Thoracic aorta (tissue), 2 donors: ENCODE measurements at places on chromosomes 2 and 18.

DNA sequence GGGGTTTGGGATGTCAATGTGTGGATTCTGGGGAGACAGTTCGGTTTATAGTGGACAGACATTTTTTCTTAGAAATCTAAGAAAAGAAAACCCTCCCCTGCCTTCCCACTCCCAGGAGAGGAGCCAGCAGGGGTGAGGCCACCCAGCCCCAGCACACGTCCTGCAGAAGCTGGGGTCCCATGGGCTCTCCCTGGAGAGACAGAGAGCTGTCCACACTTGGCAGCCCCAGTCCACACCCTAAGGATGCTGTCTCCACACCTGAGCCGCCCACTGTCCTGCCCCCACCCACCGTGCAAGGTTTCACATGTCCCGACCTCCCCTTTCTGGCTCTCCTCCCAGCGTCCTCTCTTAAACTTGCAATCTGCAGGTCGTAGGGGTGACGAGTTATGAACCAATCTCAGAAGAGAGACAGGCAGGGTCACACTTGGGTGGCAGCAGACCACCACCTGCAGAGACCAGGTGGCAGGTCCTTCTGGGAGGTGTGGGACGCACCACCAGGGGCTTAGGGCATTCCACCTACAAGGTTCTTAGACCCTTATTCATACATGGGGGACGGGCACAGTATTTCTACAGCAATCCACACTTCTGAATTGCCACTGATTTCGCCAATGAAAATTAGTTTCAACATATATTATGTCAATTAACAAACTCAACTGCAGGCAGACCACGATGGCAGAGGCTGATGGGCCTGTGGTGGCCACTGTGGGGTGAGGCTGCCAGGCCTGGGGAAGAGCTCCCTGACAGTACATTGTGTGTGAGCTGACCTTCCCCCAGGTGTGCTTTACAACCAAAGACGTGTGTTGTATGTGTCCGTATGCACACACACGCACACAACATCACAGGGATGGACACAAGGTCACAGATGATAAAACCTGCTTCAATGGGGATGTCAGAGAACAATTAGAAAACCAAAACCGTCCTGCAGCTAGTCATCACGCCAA lies 158.5 kb downstream of the TPO start:
- H3K36me3 ChIP-seq: no peaks in the 10 kb centered on the region
- DNase-seq: no peak
- H3K4me3 ChIP-seq: no peak overlapping the region
- H3K4me1 ChIP-seq: no peaks in the 10 kb centered on the region

DNA sequence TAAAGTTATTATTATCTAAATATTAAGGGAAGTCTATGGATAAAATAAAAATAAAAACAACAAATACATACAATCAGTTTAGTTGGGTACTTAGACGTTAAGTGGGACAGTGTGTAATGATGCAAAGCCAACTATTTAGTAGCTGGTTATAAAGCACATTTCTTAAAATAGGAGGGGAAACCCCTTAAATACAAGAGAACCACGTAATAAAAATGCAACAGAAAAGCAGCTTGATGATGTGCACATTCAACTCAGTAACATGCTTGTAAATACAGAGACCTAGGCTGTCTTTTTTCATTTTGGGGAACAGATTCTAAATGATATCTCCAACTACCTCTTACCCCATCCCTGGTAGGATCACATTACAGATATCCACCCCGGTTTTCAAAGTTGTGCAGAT lies 134.3 kb upstream of the AQP4 start:
- no peaks in the 10 kb centered on the region for H3K4me1 ChIP-seq
- H3K4me3 ChIP-seq: no peak overlapping the region
- no peaks in the 10 kb centered on the region for H3K27me3 ChIP-seq
- H3K27ac ChIP-seq: no peak overlapping the region
- H3K36me3 ChIP-seq: no peaks in the 10 kb centered on the region

DNA sequence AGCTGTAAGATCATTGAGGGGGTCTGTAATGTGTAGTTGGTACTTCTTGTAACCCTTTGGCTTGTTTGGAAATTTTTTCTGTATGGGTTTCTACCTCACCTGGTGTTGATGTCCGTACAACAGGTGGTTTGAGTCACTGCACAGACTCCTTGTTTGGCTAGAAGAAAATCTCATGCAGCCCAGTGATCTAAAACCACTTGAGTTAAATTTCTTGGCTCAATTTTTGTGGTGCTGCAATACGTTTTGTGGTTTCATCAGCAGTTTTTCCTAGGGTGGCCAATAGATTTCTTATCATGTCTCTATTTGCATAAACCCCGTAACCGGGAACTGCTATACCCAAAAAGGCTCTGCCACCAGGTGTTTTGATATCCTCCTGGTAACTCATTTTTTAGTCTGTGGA lies 43.4 kb downstream of the CERS6 start:
- no peaks in the 10 kb centered on the region for H3K4me1 ChIP-seq
- no peak overlapping the region for H3K27ac ChIP-seq
- DNase-seq: no peak
- H3K4me3 ChIP-seq: no peak overlapping the region

- H3K27ac ChIP-seq: no peak overlapping the region
- no peaks in the 10 kb centered on the region for H3K4me1 ChIP-seq
- no peak for DNase-seq
These were observed 77.7 kb upstream of the FBXO11 start for GRCh38 chr2:47984041-47984440.

DNA sequence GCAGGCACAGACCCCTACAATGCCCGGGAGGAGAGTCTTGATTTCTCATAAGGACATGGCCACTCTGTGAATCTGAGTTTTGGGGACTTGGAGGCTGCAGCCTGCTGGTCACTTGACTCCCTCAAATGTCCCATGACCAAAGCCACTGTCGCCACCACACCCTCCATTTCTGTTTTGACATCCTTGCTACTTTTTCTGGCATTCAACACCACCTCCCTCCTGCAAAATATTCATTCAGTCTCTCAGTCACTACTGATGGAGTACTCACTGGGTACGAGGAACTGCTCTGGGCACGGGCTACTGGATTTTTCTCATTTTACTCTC lies 208.6 kb upstream of the HAAO start:
- H3K27ac ChIP-seq: no peak overlapping the region
- no peak for DNase-seq
- no peaks in the 10 kb centered on the region for H3K4me1 ChIP-seq
- H3K27me3 ChIP-seq: no peaks in the 10 kb centered on the region
- H3K4me3 ChIP-seq: no peak overlapping the region

DNA sequence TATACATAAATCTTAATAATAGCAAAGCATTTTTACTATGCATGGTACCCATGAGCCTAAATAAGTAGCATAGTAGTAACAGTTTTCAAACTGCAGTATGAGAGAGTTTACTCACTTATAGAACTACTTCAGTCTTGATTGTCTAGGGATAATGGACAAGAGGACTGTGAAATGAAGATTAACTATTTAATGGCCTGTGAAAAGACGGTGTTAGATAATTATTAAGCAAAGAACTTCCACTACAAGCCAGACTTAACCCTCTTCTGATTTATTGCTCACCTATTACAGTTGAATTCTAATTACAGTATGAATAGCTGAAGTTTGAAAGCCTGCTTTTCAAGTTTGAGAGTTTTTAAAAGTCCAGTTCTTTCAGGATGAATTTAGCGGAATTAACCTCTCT lies 18.9 kb downstream of the PIK3C3 start:
- DNase-seq: no peak
- H3K36me3 ChIP-seq: peaks cover 20% of the 10 kb centered on the region
- H3K27me3 ChIP-seq: no peaks in the 10 kb centered on the region
- no peak overlapping the region for H3K4me3 ChIP-seq

- H3K27me3 ChIP-seq: no peaks in the 10 kb centered on the region
- no peak overlapping the region for H3K4me3 ChIP-seq
- H3K27ac ChIP-seq: no peak overlapping the region
- no peak for DNase-seq
- H3K4me1 ChIP-seq: peaks cover 6% of the 10 kb centered on the region
These were observed 138.9 kb upstream of the ERBB4 start for GRCh38 chr2:212677466-212677865.

DNA sequence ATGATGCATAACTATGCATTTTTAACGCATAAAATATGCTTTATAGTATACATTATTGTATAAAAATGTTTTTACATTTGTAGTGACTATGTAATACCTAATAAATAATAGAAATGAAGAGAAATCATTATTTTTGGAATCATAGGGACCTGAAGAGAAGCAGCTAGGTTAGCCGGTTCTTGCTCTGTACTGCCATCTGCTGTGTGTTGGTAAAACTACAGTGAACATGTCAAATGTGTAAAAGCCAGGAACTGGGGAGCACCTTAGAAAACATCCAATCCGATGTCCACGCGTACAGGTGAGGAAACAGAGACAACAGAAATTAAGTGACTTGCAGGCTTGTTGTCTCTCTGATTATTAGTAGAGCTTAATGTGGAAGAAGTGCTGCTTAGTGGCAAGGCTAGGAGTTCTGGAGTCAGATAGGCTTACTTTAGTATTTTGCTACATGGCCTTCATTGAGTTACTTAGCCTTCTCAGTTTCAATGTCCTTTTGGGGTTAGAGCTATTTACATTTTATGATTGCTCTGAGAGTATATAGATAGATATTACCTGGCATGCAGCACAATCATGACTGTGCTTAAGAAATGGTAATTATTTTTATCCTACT lies 386.5 kb downstream of the DLGAP1 start:
- no peaks in the 10 kb centered on the region for H3K4me1 ChIP-seq
- no peak overlapping the region for H3K4me3 ChIP-seq
- no peaks in the 10 kb centered on the region for H3K36me3 ChIP-seq
- DNase-seq: no peak
- no peaks in the 10 kb centered on the region for H3K27me3 ChIP-seq
- no peak overlapping the region for H3K27ac ChIP-seq

- H3K36me3 ChIP-seq: no peaks in the 10 kb centered on the region
- no peaks in the 10 kb centered on the region for H3K4me1 ChIP-seq
- H3K27me3 ChIP-seq: no peaks in the 10 kb centered on the region
These were observed 283.7 kb upstream of the VWC2L start for GRCh38 chr2:214127170-214127569.

DNA sequence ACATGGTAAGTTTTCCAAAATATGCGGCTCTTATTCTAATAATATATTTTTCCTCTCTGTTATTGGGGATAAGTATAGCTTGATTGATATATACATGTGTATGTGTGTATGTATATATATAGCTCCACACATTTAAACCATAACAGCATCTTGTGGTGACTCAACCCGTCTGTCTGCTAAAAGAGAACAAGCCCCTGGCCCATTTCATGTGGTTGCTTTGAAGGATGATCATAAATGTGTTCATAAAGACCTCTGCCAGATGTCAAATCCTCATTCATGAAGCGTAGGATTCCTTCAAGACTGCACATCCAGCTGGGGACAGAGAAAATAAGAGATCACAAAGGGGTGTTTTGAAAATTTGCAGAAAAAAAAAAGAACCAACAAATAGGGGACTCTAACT lies 79.3 kb downstream of the RHOB start:
- peaks cover 18% of the 10 kb centered on the region for H3K4me1 ChIP-seq
- H3K27me3 ChIP-seq: no peaks in the 10 kb centered on the region
- DNase-seq: no peak
- no peaks in the 10 kb centered on the region for H3K36me3 ChIP-seq
- H3K27ac ChIP-seq: no peak overlapping the region

GRCh38 chr2:99701503-99701902 lies 211.7 kb upstream of the REV1 start:
- peaks cover 18% of the 10 kb centered on the region for H3K4me1 ChIP-seq
- no peak for DNase-seq
- no peaks in the 10 kb centered on the region for H3K27me3 ChIP-seq
- no peak overlapping the region for H3K27ac ChIP-seq
- no peak overlapping the region for H3K4me3 ChIP-seq

DNA sequence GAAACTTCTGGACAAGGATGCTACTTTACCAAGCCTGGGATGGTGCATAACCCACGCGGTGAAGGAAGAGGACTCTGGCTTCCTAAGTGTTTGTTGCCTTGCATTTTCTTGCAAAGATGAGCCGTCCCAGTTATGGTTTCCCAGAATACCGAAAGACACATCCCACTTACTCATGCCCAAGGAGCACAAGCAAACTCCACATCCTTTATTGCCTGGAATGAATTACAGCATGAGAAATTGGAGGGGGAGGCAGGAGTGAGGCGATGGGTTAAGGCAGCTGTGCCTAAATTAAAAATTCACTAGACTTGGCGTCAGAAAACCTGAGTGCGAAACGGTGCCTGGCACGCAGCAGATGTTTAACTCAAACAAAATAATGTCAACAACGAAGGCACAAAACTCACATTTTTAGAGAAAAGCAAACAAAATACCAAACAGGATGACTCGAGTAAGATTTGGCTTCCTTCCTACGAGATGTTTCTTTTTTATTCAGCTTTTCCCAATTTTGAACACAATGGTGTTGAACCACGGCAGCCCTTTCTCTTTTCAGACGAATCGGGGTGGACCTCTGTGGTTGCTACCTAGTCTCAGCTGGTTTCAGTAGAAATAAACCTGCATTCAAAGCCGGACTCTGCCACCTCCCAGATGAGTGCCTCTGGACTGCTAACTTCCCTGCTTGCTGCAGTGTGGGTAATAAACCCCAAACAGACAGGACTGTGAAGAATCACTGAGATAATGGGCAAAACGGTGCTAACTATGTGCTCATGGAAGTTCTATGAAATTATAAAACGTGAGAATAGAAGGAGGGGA lies 100.3 kb upstream of the NCK2 start:
- H3K36me3 ChIP-seq: no peaks in the 10 kb centered on the region
- peaks cover 5% of the 10 kb centered on the region for H3K4me1 ChIP-seq
- no peak overlapping the region for H3K27ac ChIP-seq
- peak overlapping the region; percentile 31 for H3K4me3 ChIP-seq
- no peak for DNase-seq

DNA sequence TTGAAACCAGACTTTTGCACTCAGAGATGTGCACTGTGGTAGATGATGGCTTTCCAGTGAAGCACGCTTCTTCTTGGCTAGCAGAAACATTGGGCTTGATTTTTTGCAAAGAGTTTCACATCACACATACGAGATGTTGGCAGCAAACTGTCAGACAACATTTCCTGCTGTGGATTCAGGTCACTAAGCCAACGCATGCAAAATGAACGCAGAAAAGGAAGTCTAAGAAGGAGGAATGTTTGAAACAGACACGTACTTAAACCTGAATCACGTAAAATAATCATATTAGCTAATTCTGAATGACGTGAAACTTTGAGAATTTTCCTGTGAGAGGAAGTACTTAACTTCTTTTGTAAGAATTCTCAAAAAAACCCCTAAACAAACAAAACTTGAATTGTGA lies 88.1 kb downstream of the EPB41L3 start:
- no peaks in the 10 kb centered on the region for H3K4me1 ChIP-seq
- no peak overlapping the region for H3K4me3 ChIP-seq
- H3K27ac ChIP-seq: no peak overlapping the region
- no peaks in the 10 kb centered on the region for H3K36me3 ChIP-seq
